Activated CD8-positive, alpha-beta memory T cell treated with anti-CD3 and anti-CD28 coated beads for 36 hours (primary cell): ENCODE measurements at places on chromosomes 4 and X. TPM values are rescaled to one million over a fixed set of nuclear protein-coding genes. Genes with fewer than 3 reads are reported as not detected.

DKK2 gene
- total RNA-seq: not detected

GAGE12E gene
- not detected for total RNA-seq

TRIM60 gene
- not detected for total RNA-seq

PFKFB1 gene
- total RNA-seq: 0.67 TPM

EIF1AX gene
- total RNA-seq: 199 TPM

CSN1S1 gene
- total RNA-seq: not detected

AKAP14 gene
- total RNA-seq: not detected

TAPT1 gene
- total RNA-seq: 30.5 TPM

POU3F4 gene
- not detected for total RNA-seq

DNAAF6 gene
- total RNA-seq: not detected

CXCL11 gene
- total RNA-seq: not detected

NDP gene
- total RNA-seq: not detected

NUDT10 gene
- total RNA-seq: 1.1 TPM

TMEM156 gene
- 9.3 TPM for total RNA-seq

SLC49A3 gene
- total RNA-seq: 1.3 TPM

GATA1 gene
- not detected for total RNA-seq

SLC9B1 gene
- 0.82 TPM for total RNA-seq

SCD5 gene
- 7.1 TPM for total RNA-seq

CXCL3 gene
- total RNA-seq: not detected

PPP1R2C gene
- not detected for total RNA-seq

GPM6B gene
- total RNA-seq: not detected

TRO gene
- 6.3 TPM for total RNA-seq

AFM gene
- total RNA-seq: not detected

DMRTC1 gene
- not detected for total RNA-seq

NKX3-2 gene
- total RNA-seq: not detected

CENPVL1 gene
- not detected for total RNA-seq

BOD1L1 gene
- total RNA-seq: 32.7 TPM

OTC gene
- not detected for total RNA-seq

GYPA gene
- total RNA-seq: not detected

IL2 gene
- 163 TPM for total RNA-seq
